NCI-H510A (cell line): ENCODE measurements at places on chromosomes 7 and 10.
A peak's percentile ranks its signal among the peaks of the same experiment; 100 is the strongest.

- no peak for DNase-seq
These were observed 224.0 kb upstream of the PLXDC2 start for GRCh38 chr10:19592276-19592675.

DNA sequence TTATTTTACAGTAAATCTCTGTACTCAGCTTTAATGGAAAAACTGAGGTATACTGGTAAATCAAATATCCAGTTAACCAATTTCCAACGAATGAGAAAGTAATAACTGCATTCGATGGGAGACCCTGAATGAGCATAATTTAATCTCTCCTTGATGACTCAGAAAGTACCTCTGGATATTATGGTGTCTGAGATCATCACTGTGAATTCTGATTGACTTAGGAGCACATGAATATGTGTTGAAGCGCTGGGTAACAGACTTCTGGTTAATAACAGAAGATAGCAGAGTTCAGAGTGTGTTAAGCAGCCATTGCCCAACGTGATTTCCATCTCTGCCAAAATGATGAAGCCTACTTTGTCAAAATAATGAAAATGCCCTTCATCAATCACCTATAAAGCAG is 116.6 kb downstream of the NRP1 start:
- no peak for DNase-seq

GRCh38 chr10:62993121-62993520 is 140.0 kb upstream of the NRBF2 start:
- DNase-seq, result no peak

DNA sequence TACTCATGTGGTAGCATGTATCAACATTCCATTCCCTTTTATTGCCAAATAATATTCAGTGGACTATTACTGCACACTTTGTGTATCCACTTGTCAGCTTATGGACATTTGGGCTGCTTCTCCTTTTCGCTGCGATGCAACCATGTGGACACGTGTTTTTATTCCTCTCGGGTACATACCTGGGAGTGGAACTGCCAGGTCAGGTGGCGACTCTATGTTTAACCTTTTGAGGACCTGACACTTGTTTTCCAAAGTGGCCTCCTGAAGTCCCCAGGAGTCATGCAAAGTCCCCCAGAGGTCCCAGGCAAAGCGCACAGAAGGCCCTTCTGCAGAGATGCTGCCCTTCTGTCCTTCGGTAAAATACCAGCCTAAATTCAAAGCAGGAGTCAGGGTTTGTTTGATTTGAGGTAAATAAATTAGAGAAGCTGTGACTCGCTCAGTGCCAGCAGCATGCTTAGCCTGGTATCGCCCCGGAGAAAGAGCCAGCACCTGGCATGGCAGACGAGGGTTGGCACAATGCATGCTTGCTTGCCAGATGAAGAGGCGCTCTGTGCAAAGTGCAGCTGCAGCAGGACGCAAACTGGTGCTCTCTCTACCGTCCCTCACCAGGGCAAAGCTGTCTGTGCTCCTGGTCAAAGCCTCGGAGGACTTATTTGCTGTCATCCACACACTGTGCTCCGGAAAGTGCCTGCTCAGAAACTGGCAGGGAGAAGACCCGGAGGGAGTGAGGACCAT is 37.8 kb downstream of the HIPK2 start:
- DNase-seq, result peak; percentile 33

DNA sequence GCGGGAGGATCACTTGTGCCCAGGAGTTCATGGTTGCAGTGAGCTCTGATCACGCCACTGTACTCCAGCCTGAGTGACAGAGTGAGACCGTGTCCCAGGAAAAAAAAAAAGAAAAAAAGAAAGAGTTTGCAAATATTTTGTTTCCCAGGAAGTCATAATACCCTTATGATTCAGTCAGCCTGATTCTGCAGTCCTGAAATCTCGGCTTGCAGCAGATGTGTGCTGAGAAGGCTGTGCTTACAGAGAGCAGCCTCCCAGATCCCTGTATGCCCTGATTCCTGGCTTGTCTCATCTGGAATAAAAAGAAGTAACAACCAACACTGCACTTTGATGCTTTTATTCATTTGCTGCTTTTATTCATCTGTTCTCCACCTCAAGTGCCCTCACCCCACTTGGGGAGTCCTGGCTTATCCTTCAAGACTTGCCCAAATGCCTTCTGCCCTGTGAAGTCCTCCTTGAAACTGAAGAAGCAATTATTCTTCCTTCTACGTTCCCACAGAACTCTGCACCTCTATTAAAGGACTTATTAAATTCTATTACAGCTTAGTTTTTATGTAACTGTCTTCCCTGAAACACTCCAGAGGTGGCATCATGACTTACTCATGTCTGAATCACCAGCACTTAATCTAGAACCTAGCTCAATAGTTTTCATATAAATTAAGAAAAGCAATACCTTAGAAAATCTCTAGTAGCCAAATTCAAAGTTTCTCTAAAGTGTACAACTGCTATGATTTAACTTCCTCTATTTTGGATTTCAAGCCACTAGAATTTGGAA is 27.7 kb upstream of the BPGM start:
- no peak for DNase-seq

GRCh38 chr7:25813381-25813780 is 338.6 kb upstream of the NFE2L3 start:
- no peak for DNase-seq

DNA sequence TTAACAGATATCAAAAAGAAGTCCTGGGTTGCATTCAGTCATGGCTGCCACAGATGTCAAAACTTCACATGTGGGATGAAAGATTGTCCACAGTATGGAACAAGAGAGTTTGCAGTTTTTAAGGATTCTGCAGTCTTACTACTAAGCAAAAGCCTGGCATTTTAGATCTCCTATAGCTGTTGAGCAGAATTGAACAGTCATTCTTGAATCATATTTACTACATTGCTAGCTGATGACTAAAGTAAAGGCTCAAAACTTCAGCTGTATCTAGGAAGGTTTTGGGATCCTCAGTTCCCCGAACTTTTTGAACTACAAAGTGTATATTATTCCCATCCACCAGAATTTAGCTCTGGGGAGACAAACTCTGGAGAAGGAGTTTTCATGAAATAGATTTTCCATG is 31.0 kb downstream of the BET1 start:
- no peak for DNase-seq

- no peak for DNase-seq
These were observed 8.6 kb upstream of the ORAI2 start for GRCh38 chr7:102424787-102425218.

- no peak for DNase-seq
These were observed 35.1 kb downstream of the GUSB start for GRCh38 chr7:65946904-65947303.

- no peak for DNase-seq
These were observed 11.6 kb downstream of the PALD1 start for GRCh38 chr10:70490142-70490541.

DNA sequence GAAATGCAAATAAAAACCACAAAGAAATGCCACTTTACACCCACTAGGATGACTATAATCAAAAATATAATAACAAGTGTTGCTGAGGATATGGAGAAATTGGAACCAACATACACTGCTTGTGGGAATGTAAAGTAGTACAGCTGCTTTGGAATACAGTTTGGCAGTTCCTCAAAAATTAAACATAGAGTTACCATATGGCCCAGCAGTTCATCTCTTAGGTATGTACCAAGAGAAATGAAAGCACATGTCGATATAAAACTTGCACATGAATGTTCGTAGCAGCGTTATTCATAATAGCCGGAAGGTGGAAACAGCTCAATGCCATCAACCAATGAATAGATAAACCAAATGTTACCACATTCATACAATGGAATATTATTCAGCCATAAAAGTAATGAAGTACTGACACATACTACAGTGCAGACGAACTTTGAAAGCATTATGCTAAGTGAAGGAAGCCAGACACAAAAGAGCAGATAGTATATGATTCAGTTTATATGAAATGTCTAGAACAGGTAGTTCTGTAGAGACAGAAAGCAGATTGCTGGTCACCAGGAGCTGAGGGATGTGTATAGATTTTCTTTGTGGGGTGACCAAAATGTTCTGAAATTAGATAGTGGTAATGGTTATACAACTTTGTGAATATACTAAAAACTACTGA is 12.4 kb downstream of the BCAP29 start:
- no peak for DNase-seq

- no peak for DNase-seq
These were observed 96.5 kb upstream of the PODXL start for GRCh38 chr7:131652934-131653333.

GRCh38 chr10:92187101-92187500 is 103.8 kb downstream of the CPEB3 start:
- no peak for DNase-seq

- DNase-seq, result no peak
These were observed 140.7 kb downstream of the GRK5 start for GRCh38 chr10:119348106-119348505.

GRCh38 chr7:32116436-32116835 is 46.2 kb upstream of the PDE1C start:
- DNase-seq, result no peak

GRCh38 chr7:69414555-69414954 is 183.7 kb upstream of the AUTS2 start:
- no peak for DNase-seq

- no peak for DNase-seq
These were observed 27.6 kb downstream of the CHCHD3 start for GRCh38 chr7:133054162-133054840.

- no peak for DNase-seq
These were observed 240.7 kb downstream of the ANK3 start for GRCh38 chr10:60149003-60149402.

- DNase-seq, result no peak
These were observed 474.9 kb downstream of the PTPRN2 start for GRCh38 chr7:158112571-158113320.

- DNase-seq, result no peak
These were observed 165.4 kb downstream of the GLI3 start for GRCh38 chr7:42071372-42072261.

GRCh38 chr7:128160296-128160695 is 80.8 kb upstream of the LEP start:
- no peak for DNase-seq

DNA sequence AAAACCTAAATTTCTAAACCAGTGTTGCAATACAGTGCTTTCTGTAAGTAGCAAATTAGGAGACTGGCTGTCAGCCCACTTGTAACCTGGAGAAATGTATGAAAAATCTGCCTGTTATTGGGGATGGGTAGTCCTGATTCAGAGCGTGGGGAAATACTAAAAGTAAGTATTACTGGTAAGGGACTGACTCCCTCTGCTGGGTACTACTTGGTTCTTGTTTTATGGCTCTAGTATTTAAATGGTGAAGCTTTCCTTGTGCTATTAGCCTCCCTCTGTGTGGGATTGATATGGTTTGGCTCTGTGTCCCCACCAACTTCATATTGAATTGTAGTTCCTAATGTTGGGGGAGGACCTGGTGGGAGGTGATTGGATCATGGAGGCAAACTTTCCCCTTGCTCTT is 886.1 kb downstream of the SORCS1 start:
- DNase-seq, result no peak

DNA sequence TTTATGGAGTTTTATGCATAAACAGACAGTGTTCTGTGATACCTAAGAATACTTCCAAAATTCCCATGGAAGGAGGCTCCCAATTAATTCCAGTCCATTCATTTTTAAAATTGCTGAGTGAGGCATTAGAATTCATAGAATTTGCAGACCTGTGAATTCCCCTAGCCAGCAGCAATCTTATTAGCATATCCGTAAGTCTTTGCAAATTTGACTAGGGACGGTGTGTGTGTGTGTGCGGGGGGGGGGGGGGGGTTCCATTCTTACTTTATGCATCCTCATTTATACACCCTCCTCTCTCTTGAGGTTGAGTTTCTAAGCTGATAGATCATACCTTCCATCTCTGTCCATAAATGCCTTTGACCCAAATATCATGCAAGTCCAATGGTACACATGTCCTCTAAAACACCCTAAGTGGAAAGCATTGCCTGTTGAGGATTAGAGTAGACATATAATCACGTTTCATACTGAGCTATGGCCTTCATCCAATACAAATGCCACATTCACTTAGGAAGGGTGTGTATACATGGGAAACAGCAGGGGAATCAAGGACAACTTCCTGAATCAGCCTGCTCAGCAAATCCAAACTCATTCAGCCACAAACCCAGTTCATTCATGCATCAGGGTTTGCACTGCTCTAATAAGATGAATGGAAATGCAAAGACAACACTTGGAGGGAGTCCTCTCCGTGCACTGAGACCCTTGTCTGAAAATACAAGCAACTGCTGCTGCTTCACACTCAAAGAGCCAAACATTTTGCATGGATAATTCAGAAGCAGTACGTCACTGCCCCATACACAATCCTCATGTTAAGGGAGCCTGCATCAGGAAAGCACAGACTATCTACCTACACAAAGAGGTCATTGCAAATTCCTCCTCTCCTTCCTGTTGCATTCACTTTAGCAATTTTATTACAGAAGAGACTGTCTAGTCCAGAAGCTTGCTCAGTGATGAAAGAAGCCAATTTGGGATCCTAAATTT is 350.8 kb downstream of the KCNMA1 start:
- DNase-seq, result no peak

GRCh38 chr10:127175357-127176110 is 20.9 kb downstream of the INSYN2A start:
- no peak for DNase-seq

GRCh38 chr7:147540743-147541142 is 1049.8 kb upstream of the C7orf33 start:
- no peak for DNase-seq

DNA sequence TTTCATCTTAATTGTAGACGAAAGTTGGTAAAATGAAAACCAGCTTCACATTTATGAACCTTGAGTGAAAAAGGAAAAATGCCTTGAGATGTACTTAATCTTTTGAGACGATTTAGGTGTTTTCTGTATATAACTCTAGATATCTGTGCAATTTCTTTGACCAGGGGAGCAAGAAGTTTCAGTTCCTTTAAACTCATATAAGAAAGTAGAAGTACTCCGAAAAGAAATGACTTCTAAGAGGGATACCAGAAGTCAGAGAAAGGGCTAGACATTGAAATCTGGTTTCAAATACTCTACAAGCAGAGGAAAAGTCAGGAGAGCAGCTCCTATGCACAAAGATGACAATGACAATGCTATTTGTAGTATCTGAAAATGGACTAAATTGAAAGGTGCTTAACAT is 303.7 kb downstream of the BAMBI start:
- no peak for DNase-seq

- DNase-seq, result no peak
These were observed 132.6 kb downstream of the RGS10 start for GRCh38 chr10:119409906-119410305.

DNA sequence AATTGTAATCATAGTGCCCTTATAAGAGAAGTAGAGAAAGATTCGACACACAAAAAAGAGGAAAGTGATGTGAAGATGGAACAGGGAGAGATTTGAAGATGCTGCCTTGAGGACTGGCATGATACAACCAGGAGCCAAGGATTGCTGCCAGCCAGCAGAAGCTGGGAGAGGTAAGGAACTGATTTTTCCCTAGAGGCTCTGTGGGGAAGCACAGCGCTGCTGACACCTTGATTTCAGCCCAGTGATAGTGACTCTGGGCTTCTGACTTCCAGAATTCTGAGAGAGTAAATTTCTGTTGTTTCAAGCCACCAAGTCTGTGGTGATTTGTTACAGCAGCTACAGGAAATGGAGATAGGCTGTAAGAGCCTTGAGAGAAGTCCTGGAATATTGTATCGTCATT is 98.2 kb downstream of the RAB11FIP2 start:
- DNase-seq, result no peak

GRCh38 chr10:89458291-89458690 is 43.9 kb downstream of the IFIT5 start:
- DNase-seq, result no peak
